ENCODE measurements at places on chromosomes 16 and 17.

DNA sequence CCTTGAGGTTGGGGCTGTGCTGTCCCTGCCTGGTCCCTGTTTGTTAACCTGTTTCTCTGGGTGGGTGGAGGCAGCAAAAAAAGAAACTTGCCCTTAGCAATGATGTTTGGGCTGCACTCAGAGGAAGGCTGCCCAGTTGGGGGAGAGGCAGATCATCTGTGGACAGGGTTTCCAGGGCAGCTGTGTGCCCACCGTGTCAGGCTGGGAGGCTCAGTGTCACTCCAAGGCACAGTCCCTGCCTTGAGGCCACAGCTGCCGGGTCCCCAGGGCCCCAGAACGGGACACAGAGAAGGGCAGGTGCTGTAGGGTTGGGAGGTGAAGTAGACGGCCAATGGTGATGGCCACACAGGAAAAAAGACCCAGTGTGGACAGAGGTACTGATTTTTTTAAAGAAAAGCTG lies 3.9 kb downstream of the IL34 start:
- DNase-seq = no peak

DNA sequence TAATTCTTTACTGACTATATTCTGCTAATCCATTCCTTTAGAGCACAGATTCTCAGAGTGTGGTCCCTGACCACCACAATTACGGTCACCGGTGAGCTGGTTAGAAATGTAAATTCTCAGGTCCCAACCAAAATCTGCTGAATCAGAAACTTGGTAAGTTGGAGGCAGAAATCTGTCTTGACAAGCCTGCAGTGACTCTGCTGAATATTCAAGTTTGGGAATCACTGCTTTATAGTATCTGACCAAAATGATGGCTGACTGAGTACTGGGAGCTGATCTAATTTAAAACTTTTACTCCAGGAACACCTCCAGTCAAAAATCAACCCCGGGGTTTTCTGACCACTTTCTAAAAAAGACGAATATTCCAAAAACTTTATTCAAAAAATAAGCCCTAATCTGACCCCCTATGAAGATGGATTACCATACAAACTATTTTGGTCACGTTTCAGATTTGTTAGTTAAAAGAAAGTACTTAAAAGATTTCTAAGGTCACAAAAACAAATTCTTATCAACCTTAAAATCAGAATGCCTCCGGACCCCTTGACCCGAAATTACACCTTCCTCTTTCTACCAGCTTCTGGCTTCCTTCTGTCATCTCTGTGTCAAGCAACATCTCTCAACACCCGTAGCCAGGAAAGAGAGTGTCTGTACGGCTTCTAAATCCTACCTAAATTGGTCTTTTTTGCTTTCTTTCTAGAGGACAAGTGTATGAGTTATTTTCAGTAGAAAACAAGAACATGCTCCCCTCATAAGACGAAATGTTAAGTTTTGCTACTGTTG lies 38.6 kb downstream of the CREBBP start:
- no peak for DNase-seq

DNA sequence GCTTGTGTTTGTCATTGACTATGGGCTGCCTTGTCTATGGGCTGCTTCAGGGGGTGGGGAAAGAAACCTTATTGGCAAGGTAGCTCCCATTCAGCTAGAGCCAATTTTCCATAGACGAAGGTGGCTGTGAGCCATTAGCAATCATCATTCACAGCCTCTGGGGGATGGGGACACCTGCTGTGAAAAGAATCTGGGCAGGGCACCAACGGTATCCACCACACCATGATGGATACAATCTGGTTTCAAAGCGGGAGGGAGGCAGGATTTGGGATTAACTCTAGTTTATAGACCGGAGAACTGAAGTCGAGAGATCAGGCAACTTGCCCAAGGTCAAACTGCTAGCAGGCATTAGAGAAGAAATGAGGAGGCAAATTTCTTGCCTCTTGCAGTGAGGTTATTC lies 182.3 kb downstream of the SHISA9 start:
- no peak for DNase-seq

GRCh38 chr17:62725791-62726249 lies 82.3 kb downstream of the MARCHF10 start:
- no peak for DNase-seq

- no peak for DNase-seq
These were observed 43.1 kb upstream of the MYH10 start for GRCh38 chr17:8673612-8674011.
